Bronchial smooth muscle cell (primary cell): ENCODE measurements at places on chromosomes 4 and X. TPM values are rescaled to one million over a fixed set of nuclear protein-coding genes. Genes with fewer than 3 reads are reported as not detected.

The TKTL2 gene
- not detected in 2 replicates for total RNA-seq

The ERVMER34-1 gene
- not detected in 2 replicates for total RNA-seq

The MAGEA2B gene
- total RNA-seq: not detected in 2 replicates

The FREM3 gene
- not detected in 2 replicates for total RNA-seq

The CYTL1 gene
- 0.47 TPM in 1 of 2 replicates, not detected in the other for total RNA-seq

The PPBP gene
- not detected in 2 replicates for total RNA-seq

The FAM9C gene
- total RNA-seq: under 0.01 and 0.16 TPM in 2 replicates

The MAGEA10 gene
- not detected in 2 replicates for total RNA-seq

The ADH1B gene
- total RNA-seq: 104 and 567 TPM in 2 replicates
